ENCODE measurements at places on chromosomes 5 and 9.
A peak's percentile ranks its signal among the peaks of the same experiment; 100 is the strongest.

DNA sequence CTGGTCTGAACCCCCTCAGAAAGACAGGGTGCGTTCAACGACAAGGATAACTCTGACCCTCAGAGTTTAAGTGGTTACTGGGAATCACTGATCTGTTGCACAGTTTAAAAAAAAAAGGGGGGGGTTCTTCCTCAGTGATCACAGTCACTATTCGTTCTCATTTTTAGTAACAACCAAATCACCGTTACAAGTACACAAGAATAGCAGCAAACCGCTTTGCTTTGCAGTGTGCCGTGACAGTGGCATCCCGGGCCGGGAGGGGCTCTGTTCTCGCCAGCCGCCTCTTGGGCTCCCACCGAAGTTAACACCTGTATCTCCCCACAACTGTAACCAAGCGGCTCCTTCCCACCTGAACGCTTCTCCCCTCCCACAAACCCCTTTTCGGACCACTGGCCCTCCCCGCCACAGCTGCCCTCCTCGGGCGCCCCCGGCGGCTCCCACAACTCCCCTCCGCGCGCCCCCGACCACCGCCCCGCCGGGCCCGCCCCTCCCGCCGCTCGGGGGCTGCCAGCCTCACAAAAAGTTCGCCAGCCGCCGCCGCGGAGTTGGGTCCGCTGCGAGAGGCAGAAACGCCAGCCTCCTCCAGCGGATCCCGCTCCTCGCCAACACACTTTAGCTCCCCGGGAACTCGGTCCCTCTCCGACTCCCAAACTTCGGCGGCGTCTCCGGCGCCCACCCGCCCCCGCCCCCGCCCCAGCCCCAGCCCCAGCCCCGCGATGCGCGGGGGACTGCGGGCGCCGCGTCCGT, 1.2 kb downstream of the SSBP2 start:
- no peak for DNase-seq

DNA sequence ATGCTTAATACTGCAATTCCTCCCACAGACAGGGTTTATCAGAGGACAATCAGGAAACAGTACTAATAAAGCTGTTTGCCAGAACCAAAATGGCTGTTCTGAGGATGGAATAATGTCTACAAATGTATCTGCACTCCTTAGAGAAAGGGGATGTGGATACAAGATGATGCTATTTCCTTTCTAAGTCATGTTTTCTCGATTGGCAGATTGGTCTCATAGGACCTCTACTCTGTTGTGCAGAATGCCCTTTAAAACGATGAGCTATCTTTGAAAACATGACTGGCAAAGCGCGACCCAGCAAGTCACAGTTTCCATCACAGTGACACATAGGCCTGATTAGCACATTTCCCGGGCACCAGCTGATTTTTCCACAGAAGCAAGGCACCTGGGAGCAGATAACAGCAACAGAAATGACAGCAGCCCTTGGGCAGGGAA, 54.0 kb downstream of the AOPEP start:
- no peak for DNase-seq

DNA sequence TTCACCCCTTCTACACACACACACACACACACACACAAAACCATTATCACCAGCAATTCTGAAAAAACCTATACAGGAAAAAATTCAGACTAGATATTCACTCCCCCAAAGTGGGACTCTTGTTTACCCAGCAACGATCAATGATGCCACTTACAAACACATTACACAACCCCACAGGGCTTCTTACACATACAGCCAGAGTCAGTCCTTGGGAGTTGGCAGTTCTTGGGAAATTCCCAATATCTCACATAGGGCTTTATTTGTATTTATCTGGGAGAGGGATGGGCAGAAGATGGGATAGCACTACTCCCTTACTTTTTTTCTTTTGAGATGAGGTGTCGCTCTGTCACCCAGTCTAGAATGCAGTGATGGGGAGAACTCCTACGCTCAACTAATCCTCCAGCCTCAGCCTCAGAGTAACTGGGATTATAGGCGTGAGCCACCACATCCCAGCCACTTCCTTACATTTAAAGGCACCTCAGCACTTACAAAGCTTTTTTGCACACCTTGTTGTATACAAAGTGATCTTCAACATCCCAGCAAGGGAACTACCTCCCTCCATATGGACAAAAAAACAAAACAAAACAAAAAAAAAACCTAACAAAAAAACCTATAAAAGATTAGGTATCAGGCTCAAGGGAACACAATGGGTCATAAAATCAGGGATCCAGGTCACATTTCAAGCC, 168.4 kb downstream of the TSSK1B start:
- DNase-seq: no peak

- no peak for DNase-seq
Observed at GRCh38 chr5:178340637-178341036, 108.0 kb upstream of the PHYKPL start.

DNA sequence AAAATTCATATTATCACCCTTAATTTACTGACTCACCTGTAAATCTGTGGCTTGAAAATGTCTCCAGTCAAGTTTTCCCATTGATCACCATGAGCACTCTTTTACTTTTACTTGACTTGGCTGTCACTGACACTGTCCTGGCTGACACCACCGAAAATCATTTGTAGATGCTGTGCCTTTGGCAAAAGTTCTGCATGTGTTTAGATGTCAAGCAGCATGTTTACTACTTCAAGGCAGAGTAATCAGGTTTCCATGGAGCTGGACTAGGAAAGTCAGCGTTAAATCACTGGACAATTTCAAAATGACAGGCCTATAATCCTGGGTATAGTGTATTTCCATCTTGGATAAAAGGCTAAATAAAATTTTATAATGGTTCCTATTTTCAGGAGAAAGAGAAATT, 1530.6 kb upstream of the CDH6 start:
- no peak for DNase-seq

GRCh38 chr5:134837530-134838181, 8.1 kb upstream of the C5orf24 start:
- DNase-seq: no peak

DNA sequence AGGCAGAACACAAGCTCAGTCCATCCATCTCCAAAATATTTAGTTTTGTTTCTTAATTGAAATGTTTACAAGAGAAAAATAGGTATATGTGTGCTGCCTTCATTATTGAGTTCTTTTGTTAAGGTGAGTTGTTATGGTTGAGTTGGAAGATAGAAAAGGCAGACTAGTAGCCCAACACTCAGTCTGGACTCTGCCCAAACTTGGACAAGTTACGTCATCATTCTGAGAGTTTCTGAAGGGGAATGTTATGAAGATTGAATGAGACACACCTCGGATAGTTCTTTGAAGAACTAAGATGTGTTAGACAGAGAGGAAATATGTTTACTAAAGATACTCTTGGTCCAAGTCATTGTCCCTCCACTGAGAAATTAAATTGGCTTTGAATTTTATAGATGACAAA, 245.5 kb downstream of the KCTD16 start:
- DNase-seq: no peak

GRCh38 chr9:99162759-99163364, 57.9 kb downstream of the TGFBR1 start:
- peak; percentile 41 for DNase-seq

GRCh38 chr9:120980951-120981350, 54.4 kb upstream of the TRAF1 start:
- no peak for DNase-seq

GRCh38 chr5:116145416-116145815, 60.6 kb downstream of the COMMD10 start:
- DNase-seq: no peak

- no peak for DNase-seq
Observed at GRCh38 chr5:154995679-154996078, 17.9 kb upstream of the KIF4B start.

GRCh38 chr9:98175028-98175569, 17.3 kb downstream of the CORO2A start:
- no peak for DNase-seq

GRCh38 chr9:105157171-105157583, 87.3 kb upstream of the SLC44A1 start:
- peak; percentile 34 for DNase-seq

- DNase-seq: no peak
Observed at GRCh38 chr5:33420946-33421345, 19.8 kb upstream of the TARS1 start.

DNA sequence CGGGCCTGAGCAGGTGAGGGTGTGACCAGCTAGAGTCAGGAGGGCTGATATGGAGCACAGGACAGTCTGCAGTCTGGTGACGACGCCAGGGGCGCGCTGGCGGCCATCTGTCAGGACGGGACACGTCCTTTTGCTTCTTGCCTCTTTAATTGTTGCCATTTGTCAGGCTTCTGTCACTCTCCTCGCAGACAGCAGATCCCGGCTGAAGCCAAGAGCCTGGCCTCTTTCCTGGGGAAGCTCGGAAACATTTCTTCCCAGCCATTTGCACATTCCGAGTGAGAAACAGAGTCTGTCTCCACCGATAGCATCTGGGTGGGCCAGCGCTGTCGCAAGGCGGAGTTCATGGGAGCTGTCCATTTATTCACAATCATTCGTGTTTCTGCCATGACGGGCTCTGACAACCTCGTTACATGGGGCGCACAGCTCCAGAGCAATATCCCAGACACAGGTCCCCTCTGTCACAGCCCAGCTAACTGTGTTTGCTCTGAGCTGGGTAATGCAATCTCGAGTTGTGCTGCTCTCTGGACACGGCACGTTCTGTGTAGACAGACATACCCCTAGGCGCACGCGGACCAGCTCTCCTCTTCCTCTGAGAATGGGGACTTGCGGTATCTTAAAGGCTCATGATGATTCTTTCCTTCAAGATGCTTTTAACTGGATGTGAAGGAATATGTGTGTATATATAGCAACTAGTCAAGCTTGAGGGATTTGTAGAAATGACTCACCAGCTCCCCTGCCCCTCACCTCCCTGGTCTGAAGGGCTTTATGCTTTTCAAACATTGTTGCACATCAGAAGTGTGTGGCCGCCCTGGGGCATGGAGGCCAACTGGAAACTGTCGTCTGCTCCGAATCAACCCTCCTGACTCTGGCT, 105.3 kb upstream of the FCN2 start:
- peak; percentile 52 for DNase-seq

DNA sequence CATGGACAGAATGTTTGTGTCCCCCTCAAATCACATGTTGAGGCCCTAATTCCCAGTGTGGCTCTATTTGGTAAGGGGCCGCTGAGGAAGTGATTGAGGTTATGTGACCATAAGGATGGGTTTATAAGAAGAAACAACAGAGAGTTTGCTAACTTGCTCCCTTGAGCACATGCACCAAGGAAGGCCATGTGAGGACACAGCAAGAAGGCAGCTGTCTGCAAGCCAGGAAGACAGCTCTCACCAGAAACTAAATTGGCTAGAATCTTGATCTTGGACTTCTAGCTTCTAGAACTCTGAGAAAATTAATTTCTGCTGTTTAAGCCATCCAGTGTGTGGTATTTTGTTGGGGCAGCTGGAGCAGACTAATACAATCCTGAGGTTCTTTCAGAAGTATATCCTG, 35.2 kb upstream of the CDC42SE2 start:
- DNase-seq: no peak

DNA sequence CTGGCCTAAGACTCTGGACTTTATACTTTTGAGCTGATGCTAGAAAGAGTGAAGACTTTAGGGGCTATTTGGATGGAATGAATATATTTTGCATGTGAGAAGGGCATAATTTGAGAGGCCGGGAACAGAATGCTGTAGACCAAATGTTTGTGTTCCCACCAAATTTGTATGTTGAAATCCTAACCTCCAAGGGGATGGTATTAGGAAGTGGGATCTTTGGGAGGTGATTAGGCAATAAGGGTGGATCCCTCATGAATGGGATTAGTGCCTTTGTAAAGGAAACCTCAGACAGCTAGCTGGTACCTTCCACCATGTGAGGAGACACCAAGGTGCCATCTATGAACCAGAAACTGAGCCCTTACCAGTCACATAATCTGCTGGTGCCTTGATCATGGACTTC, 165.1 kb upstream of the S1PR3 start:
- DNase-seq: no peak

DNA sequence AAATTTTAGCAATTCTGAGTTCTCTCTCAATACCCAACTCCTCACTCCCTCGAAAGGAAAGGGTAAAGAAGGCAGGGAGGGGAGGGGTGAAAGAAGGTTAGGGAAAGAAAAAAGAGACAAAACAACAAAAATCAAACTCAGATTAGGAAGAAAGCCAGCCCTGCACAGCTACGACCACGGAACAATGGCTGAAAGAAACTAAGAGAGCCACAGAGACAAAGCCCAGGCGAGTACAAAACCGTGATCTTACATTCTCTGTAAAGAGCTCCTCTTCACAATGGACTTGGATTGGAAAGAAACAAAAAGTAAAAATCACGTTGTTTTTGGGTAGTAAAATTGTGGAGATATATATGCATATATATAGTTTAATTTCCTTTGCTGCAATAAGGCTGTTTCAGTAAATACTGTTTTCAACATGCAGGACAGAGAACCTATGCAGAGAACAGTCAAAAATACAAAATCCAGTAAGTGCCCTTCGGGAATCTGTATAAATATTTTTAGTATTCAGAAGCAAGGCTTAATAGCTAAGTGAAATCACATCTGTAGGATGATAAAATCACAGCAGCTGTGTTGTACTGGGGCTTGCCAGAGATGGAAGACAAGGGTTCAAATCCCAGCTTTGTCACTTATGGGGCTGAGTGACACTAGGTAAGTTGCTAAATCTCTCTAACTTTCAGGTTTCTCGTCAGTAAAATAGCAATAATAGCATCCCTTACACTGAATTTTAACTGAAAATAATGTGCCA, 16.9 kb downstream of the PSMB7 start:
- no peak for DNase-seq

- peak; percentile 18 for DNase-seq
Observed at GRCh38 chr5:161230221-161230620, 316.3 kb downstream of the GABRB2 start.

- no peak for DNase-seq
Observed at GRCh38 chr9:124878518-124878917, 16.6 kb downstream of the ARPC5L start.

- DNase-seq: no peak
Observed at GRCh38 chr5:6505783-6506557, 57.3 kb downstream of the UBE2QL1 start.

DNA sequence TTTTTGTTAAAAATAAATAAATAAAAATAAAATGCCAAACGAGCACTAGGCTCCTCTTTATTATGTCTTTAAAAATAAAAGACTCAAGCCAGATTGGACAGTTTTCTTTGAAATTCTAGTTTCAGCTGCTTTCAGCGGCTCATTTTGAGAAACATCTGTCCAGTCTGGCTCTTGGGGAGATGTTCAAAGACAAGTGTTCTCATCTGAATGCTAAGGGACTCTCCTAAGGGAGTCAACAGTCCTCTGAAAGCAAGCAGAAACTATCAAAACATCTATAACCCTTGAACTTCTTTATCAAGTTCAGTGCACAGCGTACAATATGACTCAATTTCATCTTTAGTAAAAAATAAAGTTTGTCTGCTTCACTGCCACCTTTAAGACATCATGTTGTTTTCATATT, 886.2 kb upstream of the DMAC1 start:
- DNase-seq: no peak

DNA sequence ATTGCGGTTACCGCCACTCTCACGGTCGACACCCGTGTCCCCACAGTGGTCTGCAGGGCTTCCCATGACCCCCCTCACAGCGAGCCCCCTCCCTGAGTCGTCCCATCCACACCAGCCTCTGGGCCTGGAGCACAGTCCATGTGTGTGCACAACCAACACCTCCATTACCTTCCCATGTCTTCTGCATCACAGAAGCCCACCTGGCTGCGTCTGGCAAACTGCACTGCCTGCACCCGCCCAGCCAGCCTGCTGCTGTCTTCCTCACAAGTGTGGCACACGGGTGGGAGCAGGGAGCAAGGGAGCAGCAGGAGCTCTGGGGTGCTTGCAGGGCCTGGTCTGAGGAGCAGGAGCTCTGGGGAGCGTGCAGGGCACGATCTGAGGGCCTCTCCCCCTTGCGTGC, 415.3 kb upstream of the IRX4 start:
- DNase-seq: no peak
